Epithelial cell of prostate (primary cell): ENCODE measurements at places on chromosomes 6 and 20.

GRCh38 chr6:52571099-52571755 is 5.6 kb downstream of the TRAM2 start:
- DNase-seq: no peak

DNA sequence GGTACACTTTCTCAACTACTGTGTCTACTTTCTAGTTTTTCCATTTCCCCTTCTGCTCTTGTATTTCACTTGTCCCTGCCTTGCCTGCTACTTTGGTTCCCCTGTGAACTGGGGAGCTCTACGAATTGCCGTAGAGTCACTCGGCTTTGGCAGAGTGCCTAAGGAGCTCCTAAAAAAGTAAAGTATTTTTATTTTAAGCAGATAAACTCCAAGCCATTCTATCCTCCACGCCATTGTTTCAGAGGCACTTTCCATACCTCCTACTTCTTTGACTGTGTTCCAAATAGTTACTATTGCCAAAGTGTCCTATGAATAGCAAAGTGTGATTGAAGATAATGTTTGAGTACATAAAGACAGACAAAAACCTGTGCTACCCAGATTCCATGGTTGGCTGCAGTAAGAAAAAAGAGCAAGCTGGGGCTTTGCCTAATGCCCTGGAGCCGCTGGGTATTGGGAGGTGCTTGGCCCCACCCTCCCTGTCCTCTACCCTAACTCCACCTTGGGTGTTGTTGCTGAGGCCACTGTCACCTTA is 5.1 kb upstream of the MBOAT1 start:
- no peak for DNase-seq

- no peak for DNase-seq
Observed at GRCh38 chr6:12208673-12209072, 81.5 kb upstream of the EDN1 start.

GRCh38 chr6:109034526-109034925 is 60.1 kb downstream of the SESN1 start:
- DNase-seq: no peak

DNA sequence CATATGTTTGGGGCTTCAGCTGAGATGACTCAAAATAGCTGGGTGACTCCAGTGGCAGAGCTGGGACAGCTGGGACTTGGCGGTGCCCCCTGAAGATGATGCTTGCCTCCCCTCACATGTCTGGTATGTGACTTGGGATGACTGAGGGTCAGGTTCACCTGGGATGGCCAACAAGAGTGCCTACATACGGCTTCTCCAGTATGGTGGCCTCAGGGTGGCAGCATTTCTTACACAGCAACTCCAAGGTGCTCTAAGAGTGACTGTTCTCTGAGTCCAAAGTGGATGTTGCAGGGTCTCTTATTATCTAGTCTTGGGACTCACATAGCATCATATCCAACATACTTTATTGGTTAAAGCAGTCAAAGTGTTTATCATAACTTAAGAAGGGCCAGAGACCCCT is 87.8 kb upstream of the CENPW start:
- no peak for DNase-seq

DNA sequence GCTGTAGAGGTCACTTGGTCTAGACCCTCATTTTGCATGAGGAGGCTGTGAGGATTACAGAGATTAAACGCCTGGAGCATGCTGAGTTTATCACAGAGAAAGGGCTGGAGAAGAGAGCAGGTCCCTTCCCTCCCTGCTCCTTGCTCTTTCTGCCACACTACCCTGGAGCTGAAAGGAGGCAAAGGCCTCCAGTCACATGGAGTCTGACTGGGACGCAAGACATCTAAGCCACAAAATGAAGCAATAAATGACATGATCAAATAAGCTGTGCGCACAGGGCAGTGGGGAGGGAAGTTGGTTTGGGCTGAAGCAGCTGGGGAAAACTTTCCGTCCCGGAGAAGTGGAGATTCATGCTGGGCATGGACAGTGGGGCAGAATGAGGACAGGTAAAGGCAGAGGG is 33.3 kb downstream of the ATXN1 start:
- DNase-seq: no peak

- DNase-seq: no peak
Observed at GRCh38 chr20:3046677-3047462, 1.0 kb downstream of the MRPS26 start.
